Tibial nerve (tissue), 4 donors: ENCODE measurements at places on chromosomes 16 and 17. TPM values are rescaled to one million over a fixed set of nuclear protein-coding genes. Genes with fewer than 3 reads are reported as not detected.

TBX2 gene
- 23.2 TPM for total RNA-seq

DNA sequence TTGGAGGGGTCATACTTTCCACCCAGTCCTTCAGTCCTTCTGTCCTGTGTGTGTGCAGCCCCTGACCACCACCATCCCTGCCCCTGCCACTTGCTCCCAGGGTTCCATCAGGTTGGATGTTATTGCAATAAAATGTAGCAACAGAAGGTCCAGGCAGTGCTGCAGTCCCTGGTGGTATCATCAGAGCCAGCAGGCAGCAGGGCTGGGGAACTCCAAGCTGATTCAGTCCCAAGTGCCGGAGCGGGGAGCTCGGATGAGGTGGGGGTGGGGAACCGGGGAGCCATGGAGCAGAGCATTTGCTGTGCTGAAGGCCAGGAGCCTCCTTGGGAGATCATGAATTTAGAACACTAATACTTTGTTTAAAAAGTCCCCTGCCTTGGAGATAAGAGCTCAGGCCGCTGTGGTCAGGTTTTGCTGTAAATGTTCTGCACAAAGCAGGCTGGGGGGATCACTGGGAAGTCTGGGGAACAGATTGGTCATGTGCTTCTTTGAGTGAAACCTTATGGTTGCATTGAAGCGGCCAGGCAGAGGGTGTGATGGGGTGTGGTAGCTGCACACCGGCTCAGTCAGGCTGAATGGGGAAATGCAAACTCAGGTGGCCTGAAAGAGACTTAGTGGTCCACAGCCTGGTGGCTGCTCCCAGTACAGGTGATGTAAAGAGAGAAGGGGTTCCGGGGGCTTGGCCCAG is 225.9 kb downstream of the SEC14L1 start:
- no peak for DNase-seq
- H3K27me3 ChIP-seq: no peaks in the 10 kb centered on the region
- no peaks in the 10 kb centered on the region for H3K36me3 ChIP-seq
- peak overlapping the region; percentile 91 for H3K27ac ChIP-seq
- H3K4me3 ChIP-seq: no peak overlapping the region
- peaks cover 53% of the 10 kb centered on the region for H3K4me1 ChIP-seq

- H3K27ac ChIP-seq: no peak overlapping the region
- DNase-seq: no peak
- peaks cover 8% of the 10 kb centered on the region for H3K4me1 ChIP-seq
- H3K36me3 ChIP-seq: no peaks in the 10 kb centered on the region
- H3K4me3 ChIP-seq: no peak overlapping the region
Measured at GRCh38 chr17:6574687-6575595, 18.6 kb upstream of the PITPNM3 start.

GSG1L2 gene
- not detected for total RNA-seq

GRCh38 chr17:67119102-67119501 is 74.7 kb downstream of the CACNG1 start:
- no peak overlapping the region for H3K27ac ChIP-seq
- H3K4me3 ChIP-seq: no peak overlapping the region
- no peaks in the 10 kb centered on the region for H3K4me1 ChIP-seq
- H3K27me3 ChIP-seq: no peaks in the 10 kb centered on the region
- peaks cover 7% of the 10 kb centered on the region for H3K36me3 ChIP-seq
- no peak for DNase-seq

GRCh38 chr17:4215882-4216570 is 47.8 kb downstream of the ANKFY1 start:
- peaks cover 20% of the 10 kb centered on the region for H3K36me3 ChIP-seq
- DNase-seq: no peak
- no peaks in the 10 kb centered on the region for H3K27me3 ChIP-seq

DNA sequence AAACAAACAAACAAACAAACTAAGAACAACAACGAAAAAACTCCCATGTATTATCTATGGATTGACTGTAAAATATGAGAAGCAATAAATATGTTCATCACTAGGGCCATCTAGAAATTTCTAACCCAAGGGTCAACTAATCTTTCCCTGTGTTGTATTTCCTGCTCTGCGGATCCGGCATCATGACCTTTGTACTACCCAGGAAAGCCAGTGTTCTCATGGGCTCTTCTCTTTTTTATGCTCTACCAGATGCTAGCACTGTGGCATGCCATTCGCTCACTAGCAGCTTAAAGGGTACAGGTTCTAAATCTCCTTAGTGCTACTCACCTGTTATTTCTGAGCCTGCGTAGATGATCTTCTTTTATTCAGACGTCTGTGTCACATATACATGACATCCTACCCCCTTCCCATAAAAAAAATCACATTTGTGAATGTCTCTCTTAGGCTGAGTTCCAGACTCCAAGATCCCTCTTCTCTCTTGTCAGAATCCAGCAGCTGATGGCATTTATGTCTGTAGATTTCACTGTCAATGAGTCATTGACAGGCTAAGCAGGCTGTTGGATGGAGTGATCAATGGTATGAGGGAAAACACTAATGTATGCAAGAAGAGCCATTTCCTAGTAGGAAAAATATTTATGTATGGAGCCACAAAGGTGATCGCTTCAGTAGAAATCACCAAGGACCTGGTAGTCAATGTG is 100.0 kb downstream of the WWOX start:
- no peaks in the 10 kb centered on the region for H3K36me3 ChIP-seq
- no peak overlapping the region for H3K27ac ChIP-seq
- H3K4me3 ChIP-seq: no peak overlapping the region
- no peaks in the 10 kb centered on the region for H3K4me1 ChIP-seq
- H3K27me3 ChIP-seq: no peaks in the 10 kb centered on the region

GRCh38 chr16:24150282-24150681 is 105.9 kb upstream of the CACNG3 start:
- H3K4me1 ChIP-seq: no peaks in the 10 kb centered on the region
- no peak overlapping the region for H3K27ac ChIP-seq
- H3K27me3 ChIP-seq: no peaks in the 10 kb centered on the region
- no peak overlapping the region for H3K4me3 ChIP-seq
- DNase-seq: no peak

LITAFD gene
- total RNA-seq: not detected

- peaks cover 85% of the 10 kb centered on the region for H3K4me1 ChIP-seq
- H3K27ac ChIP-seq: peak overlapping the region; percentile 94
- peaks cover 21% of the 10 kb centered on the region for H3K36me3 ChIP-seq
- H3K4me3 ChIP-seq: no peak overlapping the region
Measured at GRCh38 chr17:38879878-38880665, 10.2 kb downstream of the LASP1 start.

GRCh38 chr17:5931616-5932015 is 138.6 kb upstream of the WSCD1 start:
- no peak overlapping the region for H3K4me3 ChIP-seq
- no peak for DNase-seq
- no peaks in the 10 kb centered on the region for H3K4me1 ChIP-seq
- no peaks in the 10 kb centered on the region for H3K27me3 ChIP-seq
- H3K36me3 ChIP-seq: no peaks in the 10 kb centered on the region
